ENCODE measurements at places on chromosomes 11 and 22.
A peak's percentile ranks its signal among the peaks of the same experiment; 100 is the strongest.

- DNase-seq, result peak; percentile 45
These were observed 123.6 kb upstream of the MTNR1B start for GRCh38 chr11:92845805-92846204.

DNA sequence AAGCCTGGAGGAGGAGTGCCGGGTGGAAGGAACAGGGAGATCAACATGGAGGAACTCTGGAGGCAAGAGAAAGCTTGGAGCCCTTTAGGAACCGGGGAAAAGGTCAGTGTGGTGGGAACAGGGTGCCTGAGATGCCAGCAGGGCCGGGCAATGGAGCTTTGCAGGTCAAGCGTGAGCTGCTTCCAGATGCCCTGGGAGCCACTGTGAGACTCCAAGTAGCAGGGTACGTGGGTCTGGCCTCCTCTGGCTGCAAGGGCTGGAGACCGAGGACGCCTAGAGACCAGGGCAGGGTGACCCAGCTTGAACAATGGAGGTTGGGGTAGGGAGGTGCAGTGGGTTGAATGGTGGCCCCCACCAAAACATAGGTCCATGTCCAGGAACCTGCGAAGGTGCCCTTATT is 15.6 kb upstream of the EMID1 start:
- no peak for DNase-seq

DNA sequence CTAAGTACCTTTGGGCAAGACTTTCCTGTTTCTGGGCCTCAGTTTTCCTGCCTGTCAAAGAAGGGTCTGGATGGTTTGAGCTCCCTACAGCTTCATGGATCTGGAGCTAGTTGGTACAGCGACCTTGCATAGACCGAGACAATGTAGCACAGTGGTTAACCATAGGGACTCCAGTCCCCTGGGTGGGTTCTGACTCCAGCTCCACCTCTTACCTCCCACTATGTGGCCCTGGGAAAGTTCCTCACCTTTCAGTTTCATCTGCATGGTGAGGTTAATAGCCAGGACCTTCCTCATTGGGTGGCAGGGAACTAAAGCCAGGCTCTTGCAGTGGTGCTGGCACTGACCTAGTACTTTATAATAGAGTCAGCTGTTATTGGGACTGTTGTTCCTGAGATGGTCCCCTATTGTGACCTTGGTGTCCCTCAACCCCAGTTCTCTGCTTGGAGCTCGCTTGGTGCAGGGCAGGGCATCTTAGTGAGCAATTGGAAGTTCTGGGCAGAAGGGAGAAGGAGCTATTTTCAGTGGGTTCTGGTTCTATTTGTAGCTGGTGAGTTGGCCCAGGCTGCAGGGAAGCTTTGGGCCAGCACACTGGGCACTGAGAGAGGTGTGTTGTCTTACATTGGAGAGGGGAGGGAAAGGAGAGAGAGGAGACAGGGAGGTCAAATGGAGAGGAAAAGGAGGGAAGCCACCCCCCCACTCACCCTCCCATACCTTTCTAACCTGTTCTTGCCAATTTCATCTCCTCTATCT is 10.7 kb upstream of the MTMR3 start:
- no peak for DNase-seq

- no peak for DNase-seq
These were observed 13.1 kb upstream of the RPS19BP1 start for GRCh38 chr22:39545386-39546365.

GRCh38 chr22:47307326-47307725 is 544.9 kb downstream of the TBC1D22A start:
- DNase-seq, result no peak

DNA sequence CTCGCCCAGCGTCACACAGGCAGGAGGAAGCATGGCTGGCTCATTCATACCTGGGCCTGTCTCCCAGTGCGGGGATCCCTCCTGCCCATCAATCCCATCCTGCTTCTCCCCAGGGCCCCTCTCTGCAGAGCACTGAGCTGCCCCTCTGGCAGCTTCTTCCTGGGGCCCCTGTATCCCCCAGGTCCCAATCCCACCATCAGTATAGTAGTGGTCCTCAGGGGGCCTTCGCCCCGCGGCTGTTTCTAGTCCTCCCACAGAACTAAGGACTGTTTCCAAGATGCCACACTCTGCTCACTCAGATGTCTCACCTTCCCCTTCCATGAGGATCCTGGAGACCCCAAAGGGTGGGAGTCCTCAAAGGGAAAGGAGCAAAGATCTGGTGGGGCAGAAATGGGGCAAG is 97.6 kb downstream of the PDE2A start:
- no peak for DNase-seq

- no peak for DNase-seq
These were observed 40.2 kb downstream of the ZNF195 start for GRCh38 chr11:3338569-3339339.

DNA sequence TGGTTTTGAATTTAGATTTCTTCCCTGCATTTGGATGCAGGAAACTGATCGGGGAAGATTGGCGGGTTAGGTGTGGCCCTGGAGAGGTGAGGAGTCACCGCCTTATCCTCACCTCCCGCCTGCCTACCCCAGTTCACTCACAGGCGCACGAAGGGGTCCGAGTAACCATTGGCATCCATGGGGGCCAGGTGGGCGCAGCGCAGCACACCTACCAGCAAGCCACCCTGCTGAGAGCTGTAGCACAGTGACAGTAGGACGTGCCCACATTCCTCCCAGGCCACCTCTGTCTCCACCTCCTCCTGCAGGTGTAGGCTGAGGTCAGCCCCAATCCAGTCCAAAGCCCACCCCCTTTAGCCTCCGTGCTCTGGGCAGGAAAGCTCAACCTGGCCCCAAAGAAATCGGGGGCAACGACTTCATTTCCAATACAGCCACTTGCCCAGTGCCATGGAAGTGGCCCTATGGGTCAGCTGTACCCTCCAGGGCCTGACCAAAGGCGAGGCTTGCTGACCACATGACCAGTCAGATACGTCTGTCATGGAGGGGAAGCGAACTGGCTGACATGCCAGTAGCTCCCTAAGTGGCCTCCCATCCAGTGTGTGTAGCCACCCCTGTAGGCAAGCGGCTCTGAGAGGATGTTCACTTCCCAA is 6.7 kb downstream of the NDUFV1 start:
- no peak for DNase-seq

DNA sequence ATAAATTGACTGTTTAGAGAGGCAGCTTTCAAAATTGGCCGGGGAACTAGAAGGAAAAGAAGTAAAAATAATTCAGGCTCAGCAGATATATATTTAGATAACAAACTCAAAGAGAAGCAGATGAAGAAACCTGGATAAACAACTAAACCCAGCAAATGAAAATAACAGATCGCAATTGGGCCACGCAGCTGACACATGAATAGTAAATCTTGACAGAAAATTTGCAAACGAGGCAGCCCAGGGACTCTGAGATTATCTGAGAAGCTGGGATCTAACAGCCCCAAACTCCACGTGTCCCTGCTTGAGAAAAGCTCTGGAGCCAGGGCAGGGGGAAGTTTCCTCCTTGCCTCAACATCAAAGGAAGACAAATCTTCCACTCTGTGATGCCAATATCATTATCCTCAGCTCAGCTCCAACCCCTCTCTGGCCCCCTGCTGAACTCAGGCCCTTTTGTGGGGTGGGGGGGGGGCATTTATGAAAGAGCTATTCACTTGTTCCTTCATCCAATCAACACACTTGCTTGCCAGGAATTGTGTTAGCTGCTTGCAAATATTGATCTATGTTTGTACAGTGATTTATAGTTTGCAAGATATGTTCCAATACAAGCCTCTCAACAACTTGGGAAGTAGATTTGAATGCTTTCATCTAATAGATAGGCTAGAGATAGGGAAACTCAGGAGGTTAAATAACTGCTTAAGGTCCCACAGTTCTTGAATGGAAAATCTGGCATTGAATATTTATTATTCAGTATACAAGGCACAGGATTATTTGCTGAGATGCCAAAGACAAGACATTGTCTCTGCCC is 72.5 kb upstream of the C11orf87 start:
- DNase-seq, result no peak

- no peak for DNase-seq
These were observed 12.1 kb upstream of the MOGAT2 start for GRCh38 chr11:75705541-75705940.

GRCh38 chr11:67436459-67437081 is 912 bp downstream of the PTPRCAP start:
- no peak for DNase-seq

- no peak for DNase-seq
These were observed 32.6 kb downstream of the TEAD1 start for GRCh38 chr11:12706545-12707499.

DNA sequence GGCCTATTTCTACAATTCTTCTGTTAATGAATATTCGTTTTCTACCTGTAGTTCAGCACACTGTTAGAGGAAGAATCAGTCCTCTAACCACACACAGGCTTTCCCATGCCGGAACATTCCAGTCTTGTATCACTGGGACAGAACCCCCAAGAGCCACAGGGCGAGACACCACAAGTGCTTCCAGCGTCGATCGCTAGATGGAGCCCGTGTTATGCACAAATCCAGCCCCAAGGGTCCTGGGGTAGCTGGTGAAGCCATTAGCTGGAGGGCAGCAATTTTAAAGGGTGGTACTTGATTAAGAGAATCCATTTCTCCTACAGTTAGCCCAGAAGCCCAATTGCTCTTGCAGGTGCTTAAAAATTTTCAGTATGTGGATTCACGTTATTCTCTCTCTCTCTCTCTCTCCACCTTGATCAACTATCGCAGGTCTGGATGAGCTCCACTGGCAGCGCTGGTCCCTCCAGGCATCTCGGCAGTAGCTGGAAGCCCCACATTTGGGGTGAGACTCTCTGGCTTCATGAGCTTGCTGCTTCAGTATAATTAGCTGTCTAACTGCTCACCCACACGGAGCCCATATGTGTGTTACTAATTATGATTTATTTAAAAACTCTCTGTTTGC is 148.2 kb upstream of the SNX19 start:
- DNase-seq, result peak; percentile 80

- no peak for DNase-seq
These were observed 52.4 kb downstream of the CHRDL2 start for GRCh38 chr11:74678591-74679512.

- DNase-seq, result no peak
These were observed 49.3 kb downstream of the TIMP3 start for GRCh38 chr22:32850591-32851517.

DNA sequence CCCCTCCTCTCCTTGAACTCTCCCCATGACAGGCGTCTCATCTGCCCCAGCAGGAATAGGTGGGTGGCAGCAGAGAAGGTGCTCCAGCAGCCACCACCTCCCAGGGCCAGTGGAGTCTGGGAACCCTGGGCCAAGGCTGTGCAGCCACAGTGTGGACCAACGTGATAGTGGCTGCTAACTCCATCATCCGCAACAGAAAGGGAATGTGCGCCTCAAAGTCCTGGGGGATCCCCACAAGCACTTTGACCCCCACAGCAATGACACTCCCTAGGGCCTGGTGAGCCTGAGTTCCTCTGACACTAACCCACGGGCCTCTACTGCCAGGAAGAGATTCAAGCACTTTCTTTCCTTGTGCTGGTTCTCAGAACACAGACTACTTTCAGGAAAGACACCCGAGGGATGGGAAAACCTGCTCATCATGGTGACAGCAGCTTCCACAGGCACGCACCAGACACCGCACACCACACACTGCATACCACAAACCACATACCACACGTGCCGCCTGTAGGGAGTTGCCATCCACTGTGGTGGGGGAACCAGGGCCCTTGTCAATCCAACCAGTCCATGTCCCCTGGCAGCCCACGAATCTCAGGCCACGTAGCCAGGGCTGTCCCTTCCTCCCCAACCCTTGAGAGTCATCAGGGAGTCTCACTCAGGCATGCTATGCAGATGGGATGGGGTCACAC is 3.4 kb upstream of the SLC25A1 start:
- DNase-seq, result no peak

DNA sequence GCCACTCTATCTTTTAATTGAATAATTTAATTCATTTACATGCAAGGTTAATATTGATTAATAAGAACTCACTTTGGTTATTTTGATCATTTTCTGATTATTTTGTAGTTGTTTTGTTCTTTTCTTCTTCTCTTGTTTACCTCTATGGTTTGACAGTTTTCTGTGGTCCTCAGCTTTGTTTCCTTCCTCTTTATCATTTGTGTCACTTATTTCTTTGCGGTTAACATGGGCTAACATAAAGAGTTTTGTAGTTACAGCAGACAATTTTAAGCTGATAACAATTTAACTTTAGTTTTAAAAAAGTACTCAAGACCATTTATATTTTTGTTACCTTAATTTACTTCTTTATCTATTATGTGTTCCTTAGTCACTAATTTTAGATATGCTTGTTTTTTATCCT is 1032.8 kb upstream of the RAG2 start:
- DNase-seq, result no peak

- no peak for DNase-seq
These were observed 27.9 kb downstream of the INCENP start for GRCh38 chr11:62151737-62152102.

DNA sequence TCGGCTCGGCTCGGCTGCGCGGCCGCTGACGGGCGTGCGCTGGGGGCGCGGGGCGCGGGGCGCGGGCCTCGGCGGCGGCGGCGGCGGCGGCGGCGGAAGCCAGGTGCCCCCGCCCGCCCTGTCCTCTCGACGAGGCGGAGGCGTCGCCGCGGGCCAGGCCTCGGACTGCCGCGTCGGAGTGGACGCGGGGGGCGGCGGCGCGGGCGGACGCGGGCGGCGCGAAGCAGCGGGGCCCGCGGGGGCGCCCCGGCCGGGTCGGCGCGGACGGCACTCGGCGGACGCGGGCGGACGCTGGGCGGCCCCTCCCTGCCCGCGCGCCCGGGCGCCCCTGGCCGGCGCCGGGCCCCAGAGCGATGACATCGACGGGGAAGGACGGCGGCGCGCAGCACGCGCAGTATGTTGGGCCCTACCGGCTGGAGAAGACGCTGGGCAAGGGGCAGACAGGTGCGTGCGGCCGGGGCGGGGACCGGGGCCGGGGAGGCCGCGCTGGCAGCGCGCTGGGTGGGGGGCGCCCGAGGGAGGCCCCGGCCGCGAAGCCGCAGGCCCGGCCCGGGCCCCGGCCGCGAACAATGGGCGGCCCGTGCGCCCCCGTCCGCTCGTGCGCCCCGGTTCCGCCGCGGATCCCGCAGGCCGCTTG is at the start of gene BRSK2:
TSS of gene BRSK2 (plus strand) at position 3 of the 637 bp plus-strand sequence. CDS start at position 354, 351 bp downstream.
- no peak for DNase-seq

- DNase-seq, result no peak
These were observed 1385.4 kb downstream of the TBC1D22A start for GRCh38 chr22:48147831-48148230.

DNA sequence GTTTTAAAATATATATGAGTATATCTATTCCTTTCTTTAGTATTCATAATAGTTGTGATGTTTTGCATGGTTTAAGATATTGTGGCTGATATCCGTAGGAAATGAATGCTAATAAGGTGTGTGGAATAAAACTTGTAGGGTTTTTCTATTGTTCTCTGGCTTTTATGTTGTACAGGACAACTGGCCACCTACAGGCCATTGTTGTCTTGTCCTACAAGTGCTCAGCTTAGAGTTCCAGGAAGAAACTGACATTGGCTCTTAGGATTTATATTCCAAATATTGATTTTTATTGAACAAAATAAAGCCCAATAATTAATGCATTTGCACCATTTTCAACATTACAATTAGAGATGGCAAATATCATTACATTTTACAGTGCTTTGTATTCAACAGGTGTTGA is 512.8 kb upstream of the TENM4 start:
- DNase-seq, result no peak

DNA sequence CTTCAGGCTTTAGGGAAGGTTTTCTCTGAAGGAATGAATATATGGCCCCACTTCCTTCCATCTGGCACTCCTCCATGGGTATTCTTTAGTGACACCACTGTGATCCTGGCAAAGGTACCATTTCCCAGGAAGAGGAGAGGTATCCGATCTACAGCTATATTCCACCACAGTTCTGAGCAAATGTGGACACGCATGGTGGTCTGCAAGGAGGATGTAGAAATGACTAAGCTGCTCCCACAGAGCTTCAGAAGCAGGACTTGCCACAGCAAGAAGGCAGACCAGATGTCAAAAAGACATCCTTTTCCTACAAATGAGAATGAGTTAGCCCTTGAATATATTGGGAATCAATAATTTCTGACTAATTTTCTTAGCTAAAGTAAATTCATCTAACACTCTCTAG is 45.5 kb downstream of the ARFGAP2 start:
- DNase-seq, result no peak
